Effector memory CD8-positive, alpha-beta T cell (primary cell): ENCODE measurements at places on chromosomes 2 and 18.

DNA sequence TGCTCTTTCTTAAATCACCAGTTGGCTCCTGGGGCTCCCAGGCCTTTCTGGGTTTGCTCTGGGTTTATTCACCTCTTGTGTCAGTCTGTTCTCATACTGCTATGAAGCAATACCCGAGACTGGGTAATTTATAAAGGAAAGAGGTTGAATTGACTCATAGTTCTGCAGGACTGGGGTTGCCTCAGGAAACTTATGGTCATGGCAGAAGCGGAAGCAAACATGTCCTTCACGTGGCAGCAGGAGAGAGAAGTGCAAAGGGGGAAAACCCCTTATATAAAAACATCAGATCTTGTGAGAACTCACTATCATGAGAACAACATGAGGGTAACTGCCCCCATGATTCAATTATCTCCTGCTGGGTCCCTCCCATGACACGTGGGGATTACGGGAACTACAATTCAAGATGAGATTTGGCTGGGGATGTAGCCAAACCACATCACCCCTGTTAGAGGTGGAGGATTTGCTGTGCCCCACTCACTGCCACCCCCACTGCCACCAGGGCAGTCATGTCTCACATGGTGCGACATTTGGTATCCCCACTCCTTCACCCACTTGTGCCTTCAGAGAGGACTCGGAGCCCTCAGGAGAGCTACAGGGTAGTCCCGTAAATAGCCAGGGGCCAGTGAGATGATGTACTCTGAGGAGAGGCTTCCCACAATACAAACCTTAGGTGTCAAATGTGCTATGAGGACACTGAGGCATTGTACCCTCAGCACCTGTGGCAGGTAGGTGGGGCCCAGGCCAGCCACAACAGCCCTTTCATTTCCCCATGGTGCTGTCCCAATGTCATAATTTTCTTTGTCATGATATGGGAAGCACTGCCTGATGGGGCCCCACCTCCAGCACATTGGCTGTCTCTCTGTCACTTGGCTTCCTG, 35.7 kb downstream of the CDC42EP3 start:
- peak overlapping the region; percentile 97 for H3K27ac ChIP-seq
- H3K4me3 ChIP-seq, result peak overlapping the region; percentile 55
- H3K4me1 ChIP-seq, result peaks cover 73% of the 10 kb centered on the region
- H3K36me3 ChIP-seq, result peaks cover 34% of the 10 kb centered on the region

DNA sequence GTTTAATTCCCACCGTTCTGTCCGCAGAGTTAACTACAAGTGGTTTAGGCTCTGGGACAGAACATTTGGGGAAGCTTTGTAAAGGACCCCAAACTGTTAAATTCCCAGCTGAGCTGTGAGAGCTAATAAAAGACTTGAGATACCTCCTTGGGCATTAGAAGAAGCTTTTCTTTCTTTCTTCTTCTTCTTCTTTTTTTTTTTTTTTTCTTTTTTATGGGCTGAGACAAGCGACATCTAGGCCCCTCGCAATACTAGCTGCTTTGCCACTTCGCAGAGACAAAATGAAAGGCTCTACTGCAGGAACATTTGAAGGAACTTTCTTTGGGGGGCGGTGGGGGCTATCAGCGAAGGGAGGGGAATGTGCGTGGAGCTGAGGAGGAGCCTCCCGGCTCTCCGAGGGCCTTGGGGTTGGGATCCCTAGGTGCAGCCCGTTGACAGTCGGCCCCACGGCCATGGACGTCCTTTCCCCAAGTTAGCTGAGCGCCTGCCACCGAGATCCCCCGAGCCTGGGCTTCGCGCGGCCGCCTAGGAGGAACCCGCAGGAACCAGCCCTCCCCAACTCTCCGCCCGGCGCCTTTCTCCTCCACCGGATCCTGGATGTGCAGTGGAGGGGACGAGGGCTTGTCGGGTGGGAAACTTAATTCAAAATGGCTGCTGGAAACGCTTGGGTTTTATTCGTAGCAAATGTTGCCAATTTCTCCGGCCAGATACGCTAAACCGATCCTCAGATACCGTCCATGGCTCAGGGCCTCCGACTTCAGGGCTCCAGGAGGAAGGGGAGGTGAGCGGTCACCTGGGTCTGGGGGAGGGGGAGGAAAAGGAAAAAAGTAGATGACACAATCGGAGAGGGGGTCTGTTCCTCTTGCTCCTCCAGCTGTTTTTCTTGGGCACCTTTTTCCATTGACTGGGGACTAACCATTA, 4.2 kb downstream of the MEIS1 start:
- H3K4me3 ChIP-seq, result no peak overlapping the region
- H3K36me3 ChIP-seq, result no peaks in the 10 kb centered on the region
- no peak overlapping the region for H3K27ac ChIP-seq
- no peak for DNase-seq
- peaks cover 15% of the 10 kb centered on the region for H3K4me1 ChIP-seq
- peaks cover 62% of the 10 kb centered on the region for H3K27me3 ChIP-seq

- H3K27ac ChIP-seq, result no peak overlapping the region
- H3K36me3 ChIP-seq, result no peaks in the 10 kb centered on the region
- no peak overlapping the region for H3K4me3 ChIP-seq
- peaks cover 61% of the 10 kb centered on the region for H3K27me3 ChIP-seq
- peaks cover 3% of the 10 kb centered on the region for H3K4me1 ChIP-seq
These were observed 110.7 kb downstream of the KLHL29 start for GRCh38 chr2:23495661-23496114.

- no peaks in the 10 kb centered on the region for H3K27me3 ChIP-seq
- H3K4me3 ChIP-seq, result no peak overlapping the region
- DNase-seq, result no peak
- no peak overlapping the region for H3K27ac ChIP-seq
- H3K4me1 ChIP-seq, result peaks cover 31% of the 10 kb centered on the region
These were observed 108.0 kb downstream of the ARHGAP15 start for GRCh38 chr2:143237146-143237777.

DNA sequence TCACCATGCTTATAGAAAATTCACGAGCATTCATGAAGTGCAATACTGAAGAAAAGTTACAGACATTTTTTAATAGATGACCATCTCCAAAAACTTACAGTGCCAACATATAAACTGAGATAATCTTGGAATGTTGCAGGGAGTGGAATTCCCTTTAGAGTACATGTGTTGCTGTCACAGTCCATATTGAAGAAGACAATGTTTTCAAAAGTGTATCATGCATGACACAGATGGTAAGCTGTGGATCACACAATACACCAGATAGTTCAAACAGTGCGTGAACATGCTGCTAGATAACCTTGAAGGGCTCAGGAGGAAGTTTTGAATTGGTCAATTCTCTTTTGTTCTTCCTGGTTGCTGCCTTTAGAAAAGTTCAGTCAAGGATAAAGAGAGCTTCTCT, 1644.3 kb upstream of the NXPH2 start:
- no peak overlapping the region for H3K27ac ChIP-seq
- no peaks in the 10 kb centered on the region for H3K27me3 ChIP-seq
- no peak for DNase-seq
- H3K4me3 ChIP-seq, result no peak overlapping the region
- no peaks in the 10 kb centered on the region for H3K4me1 ChIP-seq
- no peaks in the 10 kb centered on the region for H3K36me3 ChIP-seq

- DNase-seq, result no peak
- H3K27ac ChIP-seq, result peak overlapping the region; percentile 67
- H3K4me1 ChIP-seq, result peaks cover 57% of the 10 kb centered on the region
- no peaks in the 10 kb centered on the region for H3K27me3 ChIP-seq
- H3K4me3 ChIP-seq, result peak overlapping the region; percentile 99
These were observed 2.1 kb downstream of the HADHB start for GRCh38 chr2:26246818-26247217.

DNA sequence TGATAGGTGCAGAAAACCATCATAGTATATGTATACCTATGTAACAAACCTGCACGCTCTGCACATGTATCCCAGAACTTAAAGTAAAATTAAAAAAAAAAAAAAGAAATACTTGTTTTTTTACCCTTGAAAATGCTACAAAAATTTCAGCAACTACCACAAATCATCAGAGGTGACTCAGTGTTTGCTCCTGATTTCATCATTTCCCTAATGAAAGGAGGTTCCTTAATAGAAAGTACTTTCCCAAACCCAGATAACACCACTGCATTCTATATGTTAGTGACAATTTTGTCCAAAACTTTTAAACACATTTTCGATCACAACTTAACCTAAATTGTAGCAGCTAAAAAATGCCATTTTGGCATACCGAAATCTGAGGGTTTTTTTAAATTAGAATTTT, 163.3 kb downstream of the SLC39A10 start:
- H3K36me3 ChIP-seq, result no peaks in the 10 kb centered on the region
- H3K4me3 ChIP-seq, result no peak overlapping the region

DNA sequence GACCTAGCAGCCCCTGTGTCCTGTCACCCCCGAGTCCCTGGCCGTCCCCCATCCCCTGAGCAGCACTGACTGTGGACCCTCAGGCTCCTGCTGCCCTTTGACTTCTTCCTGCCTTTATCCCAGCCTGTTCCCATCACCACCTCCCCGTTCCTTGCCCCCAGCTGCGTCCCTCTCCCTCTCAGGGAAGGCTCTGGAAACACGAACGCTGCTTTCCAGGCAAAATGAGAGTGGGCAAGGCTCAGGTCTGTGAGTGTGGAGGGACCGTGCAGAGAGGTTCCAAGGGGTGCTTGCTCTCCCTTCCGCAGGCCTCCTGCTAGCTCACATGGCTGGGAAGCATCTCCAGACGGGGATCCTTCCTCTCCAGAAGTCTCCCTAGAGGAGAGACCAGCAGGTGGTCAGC, 501.8 kb upstream of the SALL3 start:
- DNase-seq, result no peak
- no peak overlapping the region for H3K4me3 ChIP-seq
- H3K36me3 ChIP-seq, result no peaks in the 10 kb centered on the region
- H3K4me1 ChIP-seq, result no peaks in the 10 kb centered on the region

DNA sequence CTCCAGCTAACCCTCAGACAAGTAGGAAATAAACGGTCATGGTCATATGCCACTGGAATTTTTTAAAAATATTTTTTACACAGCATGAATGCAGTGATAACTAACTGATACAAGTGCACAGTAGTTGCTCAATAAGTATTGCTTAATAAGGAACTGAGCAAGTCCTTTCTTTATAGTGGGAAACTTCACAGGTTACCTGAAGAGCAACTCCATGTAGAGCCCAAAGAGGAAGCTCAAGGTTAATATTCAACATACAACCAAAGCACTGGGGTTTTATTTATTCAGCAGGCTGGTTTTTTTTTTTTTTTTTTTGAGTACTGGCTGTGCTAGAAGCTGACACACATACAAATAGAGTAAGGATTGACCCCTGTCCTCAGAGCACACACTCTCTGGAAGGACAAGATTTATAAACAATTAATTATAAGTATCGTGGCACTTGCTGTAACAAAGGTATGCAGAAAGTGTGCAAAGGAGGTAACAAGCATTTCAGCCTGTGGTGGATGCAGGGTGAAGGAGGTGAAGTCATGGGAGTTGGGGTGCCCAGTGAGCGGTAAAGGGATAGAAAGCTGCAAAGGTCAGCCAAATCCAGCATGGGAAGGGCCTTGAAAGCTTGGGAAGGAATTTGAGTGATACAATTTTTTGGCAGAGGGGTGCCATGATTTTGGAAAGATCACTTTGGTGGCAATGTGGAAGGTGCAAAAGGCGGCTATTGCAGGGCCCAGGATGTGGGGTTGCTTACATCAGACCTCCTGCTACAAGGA, 52.7 kb downstream of the ATOH8 start:
- H3K27ac ChIP-seq, result no peak overlapping the region
- peaks cover 7% of the 10 kb centered on the region for H3K27me3 ChIP-seq
- no peak overlapping the region for H3K4me3 ChIP-seq
- H3K36me3 ChIP-seq, result no peaks in the 10 kb centered on the region
- H3K4me1 ChIP-seq, result peaks cover 11% of the 10 kb centered on the region

DNA sequence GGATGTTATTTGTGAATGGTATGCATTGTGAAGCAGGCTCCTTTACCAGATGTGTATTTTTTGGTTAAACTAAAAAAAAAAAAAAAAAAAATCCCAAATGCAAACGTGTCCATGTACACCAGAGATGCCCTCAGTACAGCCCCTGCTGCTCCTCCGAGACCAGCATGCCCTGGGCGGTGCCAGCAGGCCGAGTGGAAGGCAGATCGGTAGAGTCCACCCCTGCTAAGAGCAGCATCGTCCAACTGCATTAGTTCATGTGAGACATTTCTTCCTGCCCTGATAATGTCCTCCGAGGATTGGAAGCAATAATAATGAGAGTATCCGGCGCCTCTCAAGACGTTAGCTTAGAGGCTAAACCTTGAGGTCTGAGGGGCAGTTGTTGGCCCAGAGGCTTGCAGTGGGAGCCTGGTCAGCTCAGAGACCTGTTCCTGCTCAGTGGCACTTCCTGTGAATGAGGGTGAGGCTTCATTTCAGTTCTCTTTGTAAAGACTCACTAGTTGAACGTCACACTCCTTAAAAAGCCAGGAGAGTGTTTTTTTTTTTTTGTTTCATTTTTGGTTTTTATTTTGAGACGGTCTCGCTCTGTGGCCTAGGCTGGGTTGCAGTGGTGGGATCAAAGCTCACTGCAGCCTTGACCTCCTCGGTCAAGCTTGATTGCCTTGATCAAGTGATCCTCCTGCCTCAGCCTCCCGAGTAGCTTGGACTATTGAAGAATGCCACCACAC, 5.6 kb downstream of the SLC66A3 start:
- peaks cover 19% of the 10 kb centered on the region for H3K36me3 ChIP-seq
- DNase-seq, result no peak
- H3K27ac ChIP-seq, result peak overlapping the region; percentile 78
- H3K4me3 ChIP-seq, result peak overlapping the region; percentile 66
- no peaks in the 10 kb centered on the region for H3K27me3 ChIP-seq

- peaks cover 2% of the 10 kb centered on the region for H3K4me1 ChIP-seq
- H3K27me3 ChIP-seq, result no peaks in the 10 kb centered on the region
- H3K36me3 ChIP-seq, result no peaks in the 10 kb centered on the region
- H3K4me3 ChIP-seq, result no peak overlapping the region
These were observed 166.7 kb downstream of the MYT1L start for GRCh38 chr2:2164326-2164917.

- H3K4me3 ChIP-seq, result no peak overlapping the region
- no peak for DNase-seq
- H3K36me3 ChIP-seq, result no peaks in the 10 kb centered on the region
These were observed 161.0 kb downstream of the TPGS2 start for GRCh38 chr18:36667811-36668210.

GRCh38 chr2:1593371-1594122, 150.8 kb downstream of the PXDN start:
- H3K4me3 ChIP-seq, result no peak overlapping the region
- no peaks in the 10 kb centered on the region for H3K4me1 ChIP-seq
- DNase-seq, result no peak
- no peak overlapping the region for H3K27ac ChIP-seq
- H3K36me3 ChIP-seq, result no peaks in the 10 kb centered on the region

- no peak overlapping the region for H3K27ac ChIP-seq
- no peaks in the 10 kb centered on the region for H3K27me3 ChIP-seq
- H3K4me1 ChIP-seq, result peaks cover 23% of the 10 kb centered on the region
- H3K36me3 ChIP-seq, result peaks cover 30% of the 10 kb centered on the region
- H3K4me3 ChIP-seq, result no peak overlapping the region
- DNase-seq, result no peak
These were observed 50.0 kb downstream of the ESCO1 start for GRCh38 chr18:21550510-21550970.

- H3K36me3 ChIP-seq, result no peaks in the 10 kb centered on the region
- DNase-seq, result no peak
- no peaks in the 10 kb centered on the region for H3K4me1 ChIP-seq
- H3K27ac ChIP-seq, result no peak overlapping the region
These were observed 215.4 kb downstream of the AFF3 start for GRCh38 chr2:99926986-99927385.

GRCh38 chr18:76275727-76276313, 219.2 kb downstream of the ZNF516 start:
- H3K4me3 ChIP-seq, result no peak overlapping the region
- H3K27me3 ChIP-seq, result no peaks in the 10 kb centered on the region
- DNase-seq, result no peak
- no peaks in the 10 kb centered on the region for H3K4me1 ChIP-seq
- H3K36me3 ChIP-seq, result no peaks in the 10 kb centered on the region

GRCh38 chr2:32752952-32753351, 125.1 kb downstream of the TTC27 start:
- H3K27ac ChIP-seq, result peak overlapping the region; percentile 23
- H3K36me3 ChIP-seq, result peaks cover 5% of the 10 kb centered on the region
- no peak for DNase-seq
- peaks cover 16% of the 10 kb centered on the region for H3K4me1 ChIP-seq
